ENCODE measurements at places on chromosomes 5 and 9.
A peak's percentile ranks its signal among the peaks of the same experiment; 100 is the strongest.

DNA sequence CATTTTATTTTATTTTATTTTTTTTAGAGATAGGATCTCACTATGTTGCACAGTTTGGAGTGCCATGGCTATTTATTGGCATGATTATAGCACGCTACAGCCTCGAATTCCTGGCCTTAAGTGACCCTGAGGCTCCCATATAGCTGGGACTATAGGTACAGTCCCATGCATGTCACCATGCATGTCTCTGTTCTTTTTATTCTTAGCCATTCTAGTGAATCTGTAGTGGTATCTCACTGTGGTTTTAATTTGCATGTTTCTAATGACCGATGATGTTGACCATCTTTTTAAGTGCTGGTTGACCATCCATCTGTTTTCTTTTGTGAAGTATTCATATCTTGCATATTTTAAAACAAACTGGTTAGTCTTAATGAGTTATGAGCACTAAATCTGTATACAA is 76.1 kb downstream of the SLC44A1 start:
- DNase-seq: no peak

DNA sequence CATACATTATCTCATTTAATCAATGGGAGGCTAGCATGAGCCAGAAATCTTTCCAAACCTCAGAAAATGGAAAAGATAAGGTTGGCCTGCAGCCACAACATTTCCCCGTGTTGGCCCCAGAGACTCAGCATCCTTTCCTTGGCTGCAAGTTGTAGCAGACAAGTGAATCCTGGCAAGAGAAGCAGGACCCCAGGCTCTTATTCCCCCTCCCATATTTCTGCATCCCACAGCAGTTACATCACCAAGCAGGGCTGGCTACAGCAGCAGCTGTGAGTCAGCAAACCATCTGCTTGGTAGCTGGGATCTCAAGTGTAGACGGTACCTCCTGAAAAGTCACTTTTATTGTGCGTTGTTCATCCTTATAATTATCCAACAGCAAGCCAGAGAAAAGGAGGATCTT is 212.4 kb downstream of the GNA14 start:
- DNase-seq: no peak

GRCh38 chr5:32168460-32169033 is 5.6 kb downstream of the GOLPH3 start:
- no peak for DNase-seq

DNA sequence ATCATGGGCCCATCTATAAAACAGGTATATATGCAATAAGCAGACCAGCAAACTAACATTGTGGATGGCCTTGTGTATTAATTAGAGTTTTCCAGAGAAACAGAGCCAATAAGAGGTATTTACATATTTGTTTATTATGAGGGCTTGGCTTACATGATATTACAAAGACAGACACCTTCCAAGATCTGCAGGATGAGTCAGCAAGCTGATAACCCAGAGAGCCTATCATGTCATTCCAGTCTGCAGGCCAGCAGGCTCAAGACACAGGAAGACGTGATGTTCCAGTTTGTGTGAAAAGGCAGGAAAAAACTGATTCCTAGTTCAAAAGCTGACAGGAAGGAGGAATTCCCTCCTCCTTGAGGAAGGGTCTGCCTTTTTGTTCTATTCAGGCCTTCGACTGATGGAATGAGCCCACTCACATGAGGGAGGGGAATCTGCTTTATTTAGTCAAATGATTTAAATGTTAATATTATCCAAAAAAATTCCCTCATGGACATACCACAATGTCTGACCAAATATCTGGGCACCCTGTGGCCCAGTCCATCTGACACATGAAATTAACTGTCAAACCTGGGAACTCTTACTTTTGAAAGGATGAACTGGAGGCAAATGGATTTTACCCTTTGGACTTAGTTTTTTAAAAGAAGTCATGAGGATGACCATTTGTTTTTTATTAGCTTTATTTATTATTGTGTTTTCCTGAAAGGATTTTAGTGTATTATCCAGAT is 161.2 kb upstream of the CHD1 start:
- DNase-seq: no peak

DNA sequence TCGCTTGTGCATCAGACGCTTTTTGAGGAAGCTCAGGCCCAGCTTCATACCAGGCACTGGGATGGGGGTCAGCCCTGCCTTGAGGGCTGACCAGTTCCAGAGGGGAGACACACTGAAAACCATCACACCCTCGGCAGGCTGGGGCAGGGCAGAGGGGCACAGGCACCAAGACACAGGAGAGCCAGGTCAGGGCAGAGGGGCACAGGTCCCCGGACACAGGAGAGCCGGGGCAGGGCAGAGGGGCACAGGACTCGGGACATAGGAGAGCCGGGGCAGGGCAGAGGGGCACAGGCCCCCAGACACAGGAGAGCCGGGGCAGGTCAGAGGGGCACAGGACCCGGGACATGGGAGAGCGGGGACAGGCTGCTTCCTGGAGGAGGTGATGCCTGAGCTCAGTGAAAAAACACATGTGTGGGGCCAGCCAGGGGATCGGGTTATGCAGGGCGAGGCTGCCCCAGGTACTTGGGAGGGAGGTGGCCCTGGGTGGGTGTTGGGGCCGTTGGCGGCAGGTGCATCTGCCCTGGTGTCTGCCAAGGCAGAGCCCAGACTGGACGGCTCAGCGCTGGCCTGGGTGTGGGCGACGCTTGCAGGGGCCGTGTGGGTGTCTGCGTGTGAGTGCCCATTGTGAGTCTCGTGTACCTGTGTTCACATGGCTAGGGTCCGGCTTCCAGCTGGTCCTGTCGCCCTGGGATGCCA is 15.1 kb upstream of the SLC2A6 start:
- DNase-seq: no peak

DNA sequence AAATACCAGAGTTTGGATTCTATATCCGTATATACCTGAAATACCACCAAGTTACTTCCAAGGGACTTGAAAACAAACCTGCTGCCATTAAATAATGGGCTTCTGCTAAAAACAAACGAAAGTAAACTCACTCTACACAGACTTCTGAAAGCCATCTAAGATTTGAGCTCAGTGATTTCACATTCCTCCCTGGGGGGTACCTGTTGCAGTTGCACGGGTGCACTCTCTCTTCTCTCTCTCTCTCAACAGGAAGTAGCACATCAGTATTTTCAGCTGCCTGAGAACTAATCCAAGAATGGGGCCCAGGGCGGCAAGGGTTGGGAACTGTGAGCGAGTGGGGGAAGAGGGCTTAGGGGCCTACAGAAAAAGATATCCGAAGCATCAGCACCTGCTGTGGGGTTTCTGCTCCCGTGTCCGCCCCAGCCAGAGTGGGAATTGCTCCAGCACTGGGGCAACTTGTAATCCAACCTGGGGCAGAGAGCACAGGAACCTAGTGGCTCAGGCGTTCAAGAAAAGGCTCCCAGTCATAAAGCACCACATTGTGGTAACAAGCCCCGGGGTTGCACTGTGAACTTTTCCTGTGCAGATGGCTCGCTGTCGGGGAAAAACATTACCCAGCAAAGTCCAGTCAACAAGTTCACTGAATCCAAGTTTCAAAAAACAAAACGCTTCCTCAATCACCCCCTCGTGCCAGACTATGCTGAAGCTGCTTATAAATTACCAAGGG is 99.8 kb downstream of the EFNA5 start:
- DNase-seq: no peak

GRCh38 chr9:37466037-37466709 is 923 bp upstream of the ZBTB5 start:
- DNase-seq: peak; percentile 23

Data from activated CD4-positive, alpha-beta T cell treated with anti-CD3 and anti-CD28 coated beads for 4 hours (primary cell).